ENCODE measurements at places on chromosomes 7 and 10.

DNA sequence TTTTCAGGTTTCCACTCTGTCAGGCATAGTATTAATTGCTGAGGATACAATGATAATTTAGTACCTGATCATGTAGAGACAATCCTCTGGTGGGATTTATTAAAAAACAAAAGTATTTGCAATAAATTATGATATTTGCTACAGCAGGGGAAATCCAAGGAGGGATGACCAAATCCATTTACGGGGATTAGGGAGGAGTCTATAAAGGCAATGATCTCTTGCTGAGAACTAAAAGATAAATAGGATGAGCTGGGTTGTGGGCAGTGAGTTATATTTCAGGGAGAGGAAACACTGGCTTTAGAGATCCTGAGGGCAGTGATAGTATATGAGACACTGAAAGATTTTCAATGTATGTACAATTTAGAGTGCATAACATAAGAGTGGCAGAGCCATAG lies 305.5 kb downstream of the GPR37 start:
- DNase-seq = no peak

DNA sequence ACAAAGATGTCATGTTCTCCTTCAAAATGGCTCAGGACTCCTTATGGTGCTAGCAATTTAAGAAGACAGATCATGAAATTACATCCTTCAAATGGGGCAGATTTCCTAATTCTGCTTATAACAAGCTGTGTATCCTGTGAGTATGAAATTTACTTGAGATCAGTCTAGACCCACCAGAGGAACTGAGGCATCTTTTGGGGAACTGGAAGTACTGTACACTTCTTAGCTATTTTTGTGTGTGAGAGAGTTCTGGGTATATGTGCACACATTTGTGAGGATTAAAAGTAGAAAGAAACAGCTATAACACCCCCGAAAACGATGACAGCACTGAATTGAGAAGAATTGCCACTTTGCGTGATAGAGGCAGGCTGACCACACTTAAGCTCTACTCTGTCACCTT lies 187.0 kb upstream of the CCDC6 start:
- DNase-seq = no peak

DNA sequence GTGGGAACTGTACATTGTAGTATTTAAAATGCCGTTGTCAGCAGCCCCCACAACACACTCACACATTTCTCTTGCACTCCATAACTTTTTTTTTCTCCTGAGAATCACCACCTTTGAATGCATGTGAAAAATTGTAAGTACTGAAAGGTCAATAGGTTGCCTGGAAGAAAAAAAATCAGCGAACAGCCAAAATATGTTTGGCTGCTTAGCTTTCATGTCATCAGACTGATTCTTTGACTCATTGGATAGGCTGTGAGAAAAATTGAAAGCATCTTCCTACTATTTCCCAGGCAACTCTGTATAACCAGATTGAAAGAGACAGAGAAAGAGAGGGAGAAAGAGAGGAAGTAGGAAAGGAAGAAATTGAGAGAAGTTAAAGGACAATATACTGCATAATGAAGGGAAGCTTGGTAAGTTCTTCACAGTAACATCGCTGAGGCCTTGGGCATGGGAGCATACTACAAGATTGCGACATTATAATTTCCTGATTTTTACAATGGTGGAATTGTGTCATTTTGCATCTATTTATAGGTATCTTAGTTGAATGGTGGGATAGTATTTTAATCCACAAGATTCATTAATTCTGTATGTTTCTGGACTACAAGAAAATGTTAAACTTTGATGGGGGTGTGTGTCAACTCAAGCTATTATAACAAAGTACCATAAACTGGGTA lies 249.3 kb upstream of the KCND2 start:
- DNase-seq = no peak

- no peak for DNase-seq
Measured at GRCh38 chr7:142908921-142909890, 23.7 kb upstream of the TRPV6 start.

GRCh38 chr7:44224080-44224973 lies 23.5 kb downstream of the YKT6 start:
- no peak for DNase-seq

DNA sequence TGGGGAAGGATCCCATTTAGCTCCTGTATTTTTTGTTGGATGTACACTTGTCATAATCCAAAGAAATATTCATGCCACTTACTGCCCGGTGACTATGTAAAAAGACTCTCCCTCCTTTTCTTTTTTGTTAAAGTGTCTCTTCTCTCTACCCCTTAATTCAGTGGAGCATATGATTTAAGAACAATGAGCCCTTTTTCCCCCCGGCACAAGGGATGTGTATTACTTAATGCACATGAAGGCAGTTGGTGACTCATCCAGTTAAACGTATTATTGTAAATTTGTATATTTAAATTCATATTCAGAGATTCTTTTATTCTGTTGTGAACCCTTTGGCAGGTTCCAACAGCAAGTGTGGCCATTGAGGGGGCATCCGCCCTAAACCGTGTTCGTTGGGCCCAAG lies 241.9 kb downstream of the SLC25A13 start:
- no peak for DNase-seq

DNA sequence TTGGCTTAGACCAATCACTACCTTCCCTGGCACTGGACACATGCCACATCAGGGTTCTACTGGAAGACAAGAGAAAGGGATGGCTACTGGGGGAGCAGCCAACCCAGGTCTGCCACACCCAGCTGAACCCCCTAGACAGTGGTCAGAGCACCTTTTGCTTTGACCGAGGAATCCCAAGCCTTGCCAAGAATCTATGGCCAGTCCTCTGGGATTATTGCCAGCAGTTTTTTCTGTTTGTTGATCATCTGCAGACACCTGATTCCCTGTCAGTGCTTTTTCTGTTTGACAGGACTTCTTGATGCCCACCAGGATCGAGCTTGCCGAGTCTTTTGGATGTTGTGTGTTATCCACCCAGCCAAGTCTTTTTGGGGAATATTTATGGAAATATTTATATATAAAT lies 476.2 kb upstream of the GALNT17 start:
- no peak for DNase-seq

GRCh38 chr10:35136263-35136815 lies 9.7 kb downstream of the CREM start:
- no peak for DNase-seq

Data from left hindlimb (tissue), 1 donor.